ENCODE measurements at places on chromosomes 1 and 21. TPM values are rescaled to one million over a fixed set of nuclear protein-coding genes. Genes with fewer than 3 reads are reported as not detected.

DNA sequence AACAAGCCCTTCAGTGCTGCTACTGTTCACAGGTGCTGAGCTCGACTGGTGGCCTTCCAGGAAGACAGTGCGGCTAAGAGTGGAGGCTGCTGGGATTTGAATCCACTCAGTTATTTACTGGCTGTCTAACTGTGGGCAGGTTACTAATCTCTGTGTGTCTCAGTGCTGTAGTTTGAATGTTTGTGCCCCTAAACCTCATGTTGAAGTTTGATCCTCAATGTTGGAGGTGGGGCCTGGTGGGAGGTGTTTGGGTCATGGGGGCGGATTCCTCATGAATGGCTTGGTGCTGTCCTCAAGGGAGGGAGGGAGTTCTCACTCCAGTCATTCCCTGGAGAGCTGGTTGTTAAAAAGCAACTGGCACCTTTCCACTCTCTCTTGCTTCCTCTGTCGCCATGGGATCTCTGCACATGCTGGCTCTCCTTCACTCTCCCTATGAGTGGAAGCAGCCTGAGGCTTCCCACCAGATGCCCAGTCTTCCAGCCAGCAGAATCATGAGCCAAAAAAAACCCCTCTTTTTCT, 334.8 kb downstream of the RPS6KC1 start:
- no peak for DNase-seq

- DNase-seq = no peak
Observed at GRCh38 chr21:17889171-17889570, 70.0 kb upstream of the C21orf91 start.

- DNase-seq = peak; percentile 43
Observed at GRCh38 chr1:19179597-19180264, 30.3 kb downstream of the UBR4 start.

DNA sequence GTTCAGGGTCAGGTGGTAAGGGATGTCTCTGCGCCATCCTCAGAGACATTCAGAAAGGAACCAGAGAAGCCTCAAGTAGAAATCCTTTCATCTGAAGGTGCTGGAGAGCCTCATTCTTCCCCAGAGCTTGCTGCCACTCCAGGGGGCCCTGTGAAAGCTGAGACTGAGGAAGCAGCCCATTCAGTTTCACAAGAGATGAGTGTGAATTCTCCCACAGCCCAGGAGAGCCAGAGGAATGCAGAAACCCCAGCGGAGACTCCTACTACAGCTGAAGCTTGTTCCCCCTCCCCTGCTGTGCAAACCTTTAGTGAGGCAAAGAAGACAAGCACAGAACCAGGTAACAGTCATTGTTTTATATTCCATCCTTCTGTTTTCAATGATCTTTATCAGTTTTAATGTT, 38.7 kb downstream of the ZBTB40 start:
- no peak for DNase-seq

DNA sequence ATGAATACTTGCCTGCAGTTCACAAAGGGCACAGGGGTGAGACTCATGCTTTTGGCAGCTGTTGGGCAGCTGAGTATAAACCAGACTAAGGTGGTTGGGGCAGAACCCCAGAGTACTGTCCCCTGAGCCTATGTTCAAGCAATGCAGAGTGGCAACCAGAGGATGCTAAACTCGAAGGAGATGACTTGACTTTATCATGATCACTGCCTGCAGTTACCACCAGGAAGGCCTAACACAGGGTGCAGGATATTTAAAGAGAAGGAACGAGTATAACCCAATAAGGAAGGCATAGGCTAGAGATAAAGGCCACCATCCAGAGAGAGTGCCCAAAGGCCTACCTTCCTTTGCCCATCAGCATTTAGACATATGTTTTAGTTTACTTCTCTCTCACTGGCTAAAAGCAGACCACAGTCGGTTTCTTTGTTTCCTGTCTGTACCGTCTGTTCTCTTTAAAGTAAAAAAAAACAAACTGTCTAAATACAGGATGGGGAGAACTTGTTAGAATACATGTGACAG, 83.3 kb downstream of the MPZL1 start:
- DNase-seq = peak; percentile 52

DNA sequence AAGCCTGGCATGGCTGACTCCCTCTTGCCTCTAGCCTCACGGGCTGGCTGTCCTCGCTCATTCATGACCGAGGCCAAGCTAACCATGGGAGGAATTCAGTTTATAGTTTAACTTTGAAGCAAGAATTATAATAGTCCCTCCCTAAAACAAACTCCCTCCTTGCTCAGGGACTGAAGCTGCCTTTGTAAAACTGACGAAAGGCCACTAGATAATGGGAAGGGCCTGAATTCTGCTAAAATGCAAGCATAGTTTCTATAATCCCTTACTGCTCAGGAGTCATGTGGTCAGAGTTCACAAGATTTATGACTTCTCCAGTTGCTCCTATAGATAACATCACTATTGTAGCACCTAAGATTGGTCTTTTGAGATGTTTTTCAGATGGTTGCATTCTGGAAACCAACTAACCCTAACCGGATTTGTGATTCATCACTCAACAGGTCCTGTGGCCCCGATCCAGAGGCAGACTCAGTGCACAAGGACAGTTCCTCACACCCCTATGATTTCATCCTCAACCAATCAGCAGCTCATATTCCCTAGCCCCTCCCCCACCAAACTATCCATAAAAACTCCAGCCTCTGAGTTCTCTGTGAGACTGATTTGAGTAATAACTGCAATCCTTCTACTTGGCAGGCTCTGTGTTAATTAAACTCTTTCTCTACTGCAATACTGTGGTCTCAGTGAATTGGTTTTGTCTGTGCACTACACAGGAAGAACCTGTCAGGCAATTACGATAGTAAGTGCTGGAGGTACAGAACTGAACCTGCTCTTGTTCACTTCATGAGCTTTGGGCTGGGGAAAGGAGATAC, 26.4 kb downstream of the HHIPL2 start:
- no peak for DNase-seq

- DNase-seq = no peak
Observed at GRCh38 chr1:9166289-9167235, 37.7 kb upstream of the GPR157 start.

GRCh38 chr1:70778934-70779333, 268.7 kb downstream of the PTGER3 start:
- DNase-seq = no peak

DNA sequence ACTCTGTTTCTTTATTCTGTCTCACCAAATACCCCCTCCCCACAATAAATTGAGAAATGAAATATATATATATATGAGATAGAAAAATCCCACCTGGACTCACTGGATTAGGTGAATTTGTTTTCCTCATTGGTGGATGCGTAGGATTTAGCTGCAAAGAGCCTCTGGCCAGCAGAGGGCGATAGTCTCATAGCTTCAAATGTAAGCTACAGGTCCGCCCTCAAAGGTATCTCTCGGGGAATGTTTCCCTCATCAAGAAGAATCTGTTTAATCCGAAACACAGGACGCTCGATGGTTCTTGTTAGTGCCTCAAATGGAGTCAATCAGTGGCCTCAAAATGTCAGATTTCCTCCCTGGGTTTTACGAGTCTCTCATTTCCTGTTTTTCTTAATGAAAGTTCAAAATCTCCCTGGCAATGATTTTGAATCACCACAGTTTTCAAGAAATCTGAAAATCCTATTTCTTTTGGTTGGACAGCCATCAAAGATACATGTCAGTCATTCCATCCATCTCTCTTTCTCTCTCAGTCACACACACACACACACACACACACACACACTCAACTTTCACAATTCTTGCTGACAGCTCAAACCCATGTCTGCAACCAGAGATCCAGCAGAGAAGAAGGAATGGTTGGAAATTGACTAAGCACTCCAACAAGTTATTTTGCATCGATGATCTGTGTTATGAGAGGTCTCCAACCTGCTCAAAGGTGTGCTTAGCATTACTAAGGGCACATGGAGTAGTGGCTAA, 13.9 kb upstream of the CAMK1G start:
- DNase-seq = peak; percentile 89

DNA sequence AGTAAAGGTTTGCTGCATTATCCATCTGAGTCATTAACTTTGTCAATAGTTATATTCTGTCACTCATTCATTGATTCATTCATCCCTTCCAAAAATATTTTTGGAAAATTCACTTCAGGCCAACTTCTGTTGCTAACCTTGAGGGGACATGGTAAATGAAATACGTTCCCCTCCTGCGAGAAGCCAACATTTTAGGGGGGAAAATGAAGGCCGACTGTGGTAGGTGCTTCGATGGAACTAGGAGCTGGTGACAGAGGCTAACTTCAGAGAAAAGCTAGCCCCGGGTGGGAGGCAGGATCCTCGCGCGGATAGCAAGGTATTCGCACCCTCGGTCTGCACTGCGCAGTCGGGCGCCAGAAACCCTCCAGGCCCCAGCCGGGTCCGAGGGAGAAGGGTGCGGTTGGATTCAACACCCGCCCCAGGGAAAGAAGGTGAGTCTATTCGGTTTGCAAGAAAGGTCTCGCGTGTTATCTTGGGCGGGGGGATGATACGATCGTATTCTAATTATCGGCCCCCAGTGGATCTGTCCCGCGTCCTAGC, 646 bp upstream of the RRP15 start:
- DNase-seq = no peak

DNA sequence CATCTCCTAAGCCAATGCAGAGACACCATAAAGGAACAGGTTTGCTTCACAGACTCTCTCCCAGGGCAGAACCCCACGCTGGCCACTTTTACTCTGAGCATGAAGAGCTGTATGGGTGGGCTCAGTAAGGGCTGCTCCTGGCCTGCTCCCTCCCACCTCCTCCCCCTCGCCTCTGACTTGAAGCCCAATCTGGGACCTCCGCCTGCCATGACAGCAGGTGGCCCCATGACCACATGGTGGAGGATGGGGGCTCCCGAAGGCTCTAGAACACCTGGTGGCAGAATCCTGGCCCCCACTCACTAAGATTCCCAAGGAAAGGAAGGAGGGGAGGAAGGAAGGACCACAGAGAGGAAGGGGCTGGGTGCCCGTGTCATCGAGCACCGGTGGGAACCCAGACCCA, 23.7 kb downstream of the CASZ1 start:
- DNase-seq = no peak

DNA sequence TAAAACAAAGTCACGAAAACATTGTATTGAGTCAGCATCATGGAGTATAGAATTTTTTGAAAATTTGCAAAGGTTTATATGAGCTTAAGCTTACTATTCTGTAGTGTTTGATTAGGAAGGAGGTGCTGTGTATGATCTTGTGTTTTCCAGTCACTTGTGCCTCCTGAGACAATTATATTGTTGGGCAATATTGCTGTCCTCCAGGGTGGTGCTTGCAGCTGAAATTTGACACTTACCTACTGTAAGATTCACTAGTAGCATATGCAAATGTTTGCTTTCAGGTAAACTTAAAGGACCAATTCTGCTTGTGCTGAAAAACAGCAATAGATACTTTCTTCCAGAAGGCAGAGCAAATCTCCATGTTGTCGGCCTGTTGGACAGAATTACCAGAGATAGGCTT, 268.0 kb downstream of the TGFB2 start:
- no peak for DNase-seq

DNA sequence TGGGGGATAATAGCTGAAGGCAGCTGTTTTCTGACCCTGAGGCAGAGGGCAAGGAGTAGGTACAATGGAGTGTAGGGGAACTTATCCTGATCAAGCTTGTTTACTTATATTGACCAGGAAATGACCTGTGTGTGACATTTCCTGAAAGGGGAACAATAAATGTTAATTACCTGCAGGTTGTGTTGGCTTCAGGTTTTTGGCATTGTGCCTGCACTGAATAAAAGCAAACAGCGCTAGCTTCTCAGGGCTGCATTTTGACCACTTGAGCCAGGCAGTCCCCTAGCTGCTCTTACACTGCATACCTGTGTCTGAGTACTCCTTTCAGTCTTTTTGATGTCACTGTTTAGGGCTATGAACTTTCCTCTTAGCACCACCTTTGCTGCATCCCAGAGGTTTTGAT, 40.6 kb downstream of the DRAM2 start:
- DNase-seq = no peak

DNA sequence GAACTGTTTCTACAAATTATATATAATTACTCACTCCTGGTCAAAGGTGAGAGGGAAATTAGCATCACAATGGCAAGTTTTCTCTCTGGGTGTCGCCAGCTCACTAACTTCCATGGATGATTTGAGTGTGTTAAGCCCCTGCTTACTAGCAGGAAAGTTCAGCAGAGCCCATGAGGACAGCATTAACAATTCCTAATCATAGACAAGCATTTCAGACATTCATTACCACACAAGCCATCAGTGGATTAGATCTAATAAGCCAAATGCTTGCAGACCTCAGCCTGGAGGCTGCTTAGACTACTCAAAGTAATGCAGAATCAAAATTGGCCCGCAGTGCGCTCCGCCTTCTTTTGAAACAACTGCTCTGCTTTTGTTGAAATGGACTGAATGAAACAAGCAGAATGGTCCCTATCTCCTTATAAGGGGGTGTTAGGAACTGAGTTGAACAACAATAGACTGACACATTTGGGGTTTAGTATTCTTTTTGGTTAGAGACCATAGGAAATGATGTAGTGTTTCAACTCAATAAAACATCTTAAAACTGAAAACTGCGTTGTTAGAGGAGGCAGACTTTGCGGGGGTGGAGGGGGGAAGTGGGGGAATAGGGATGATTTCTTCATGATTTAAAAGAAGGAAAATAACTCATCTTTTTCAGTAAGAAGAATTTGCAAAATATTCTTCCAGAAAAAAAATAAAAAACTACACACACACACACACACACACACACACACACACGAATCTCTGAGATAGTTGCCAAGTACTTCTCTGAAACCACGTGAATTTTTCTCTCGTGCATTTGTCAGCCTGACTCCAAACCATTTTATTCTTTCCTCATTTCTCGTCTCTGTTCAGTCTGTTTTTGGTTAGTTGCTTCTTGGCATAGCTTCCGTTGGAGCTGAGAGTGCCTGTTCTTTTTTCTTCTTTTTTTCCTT, 54.6 kb downstream of the GORAB start:
- no peak for DNase-seq

DNA sequence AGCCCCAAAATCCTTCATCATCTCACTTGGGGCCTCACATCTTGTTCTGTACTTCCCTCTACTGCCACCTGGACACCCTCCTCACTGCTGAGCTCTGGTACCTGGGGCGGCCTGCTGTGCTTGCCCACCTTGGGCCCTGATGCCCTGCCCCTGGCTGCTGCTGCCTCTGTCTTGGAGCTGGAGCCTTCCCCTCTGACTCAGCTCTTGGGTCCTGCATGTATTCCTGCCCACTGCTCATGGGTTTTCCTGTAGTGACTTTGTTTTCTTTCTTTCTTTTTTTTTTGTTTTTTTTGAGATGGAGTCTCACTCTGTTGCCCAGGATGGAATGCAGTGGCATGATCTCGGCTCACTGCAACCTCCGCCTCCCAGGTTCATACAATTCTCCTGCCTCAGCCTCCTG, 37.5 kb downstream of the TRAPPC10 start:
- DNase-seq = no peak

- DNase-seq = no peak
Observed at GRCh38 chr1:223876590-223876989, 30.8 kb upstream of the TP53BP2 start.

GRCh38 chr1:238439511-238439910, 548.8 kb upstream of the ZP4 start:
- DNase-seq = no peak

The AZIN2 gene
- total RNA-seq = 2.1 TPM

The SPRR2E gene
- total RNA-seq = not detected

The CADM3 gene
- total RNA-seq = not detected

The S100A7 gene
- total RNA-seq = not detected

The TFF1 gene
- total RNA-seq = not detected

The CFAP107 gene
- not detected for total RNA-seq

The DMRTA2 gene
- total RNA-seq = not detected

The AQP10 gene
- total RNA-seq = not detected

The CGN gene
- total RNA-seq = 1.4 TPM

The SH2D1B gene
- not detected for total RNA-seq

The PADI2 gene
- total RNA-seq = not detected

The KLHDC9 gene
- total RNA-seq = 0.39 TPM

The PDXK gene
- 117 TPM for total RNA-seq

The BOLA1 gene
- 24.1 TPM for total RNA-seq

The ZFP69B gene
- total RNA-seq = 4.6 TPM

All from activated CD4-positive, alpha-beta T cell treated with anti-CD3 and anti-CD28 coated beads for 36 hours (primary cell).